ENCODE measurements at places on chromosomes 1 and 21.
A peak's percentile ranks its signal among the peaks of the same experiment; 100 is the strongest.

DNA sequence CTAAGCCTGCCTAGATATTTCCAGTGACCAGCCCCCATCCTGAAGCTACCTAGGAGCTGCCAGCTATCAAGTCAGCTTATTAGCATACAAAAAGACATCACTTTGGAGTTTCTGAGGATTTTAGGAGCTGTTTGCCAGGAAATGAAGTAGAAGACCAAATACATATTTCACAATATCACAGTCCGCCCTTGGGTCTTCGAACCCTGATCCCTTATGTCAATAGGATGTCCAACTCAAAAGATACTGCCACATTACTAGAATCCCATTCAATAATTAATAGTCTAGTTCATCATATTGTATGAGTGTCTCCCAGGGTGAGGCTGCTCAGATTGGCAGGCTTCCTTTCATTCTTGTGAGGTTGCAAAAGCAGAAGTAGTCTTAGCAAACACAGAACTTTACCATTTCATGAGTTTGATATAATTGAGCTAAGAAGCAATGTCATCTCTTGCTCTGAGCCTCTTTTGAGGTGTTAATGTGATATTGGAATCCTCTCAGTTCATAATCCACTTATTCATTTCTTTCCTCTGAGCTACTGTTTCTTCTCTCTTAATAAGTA is 13.6 kb downstream of the IPO9 start:
- DNase-seq: no peak

- DNase-seq: no peak
Measured at GRCh38 chr1:170471398-170472053, 60.4 kb upstream of the GORAB start.

GRCh38 chr1:55846051-55846450 is 630.9 kb upstream of the USP24 start:
- DNase-seq: no peak

DNA sequence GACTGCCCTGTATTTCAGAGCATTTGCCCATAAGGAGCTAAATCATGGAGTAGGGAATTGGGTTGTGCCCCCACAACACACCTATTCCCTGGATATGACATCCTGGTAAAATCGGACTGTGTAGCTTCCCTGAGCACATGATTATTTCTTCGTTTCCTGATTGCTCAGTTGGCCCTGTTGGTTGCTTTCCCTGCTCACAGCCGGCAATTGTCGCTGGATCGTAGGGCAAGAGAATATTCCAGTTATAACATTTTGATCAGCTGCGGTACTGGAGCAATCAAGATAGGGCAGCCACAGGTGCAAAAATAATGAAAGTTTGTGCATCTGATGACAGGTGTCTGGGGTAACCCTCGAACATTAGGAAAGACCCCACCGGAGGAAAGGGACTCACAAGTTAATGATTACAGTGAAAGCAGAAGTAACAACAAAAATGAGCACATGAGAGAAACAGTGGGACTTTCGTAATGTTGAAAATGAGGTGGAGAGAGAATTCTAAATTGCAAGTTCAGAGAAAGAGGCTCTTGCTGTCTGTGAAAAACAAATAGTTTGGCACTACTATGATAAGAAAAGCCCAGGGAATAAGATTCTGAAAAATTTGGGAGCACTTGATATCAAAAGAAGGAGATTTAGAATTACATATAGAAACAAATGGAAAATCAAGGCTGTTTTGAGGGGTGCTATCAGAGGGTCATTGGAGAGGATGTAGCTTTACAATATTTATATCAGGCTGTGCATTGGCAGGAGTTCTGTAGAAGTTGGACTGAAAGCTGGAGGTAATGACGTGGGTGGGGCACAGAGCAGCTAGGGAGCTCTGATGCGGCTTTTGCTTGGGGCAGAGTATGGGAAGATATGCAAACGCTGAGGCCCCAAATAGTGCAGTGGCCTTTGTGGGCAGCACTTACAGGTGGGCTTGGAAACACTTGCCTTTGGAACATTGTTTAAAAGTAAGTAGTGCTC is at the start of gene MAB21L3:
Gene MAB21L3 (plus strand): TSS at position 833 of the 957 bp plus-strand sequence. CDS start 1,217 bp downstream, outside the sequence.
- DNase-seq: no peak

GRCh38 chr1:93219443-93219842 is 38.9 kb downstream of the CCDC18 start:
- DNase-seq: peak; percentile 32

DNA sequence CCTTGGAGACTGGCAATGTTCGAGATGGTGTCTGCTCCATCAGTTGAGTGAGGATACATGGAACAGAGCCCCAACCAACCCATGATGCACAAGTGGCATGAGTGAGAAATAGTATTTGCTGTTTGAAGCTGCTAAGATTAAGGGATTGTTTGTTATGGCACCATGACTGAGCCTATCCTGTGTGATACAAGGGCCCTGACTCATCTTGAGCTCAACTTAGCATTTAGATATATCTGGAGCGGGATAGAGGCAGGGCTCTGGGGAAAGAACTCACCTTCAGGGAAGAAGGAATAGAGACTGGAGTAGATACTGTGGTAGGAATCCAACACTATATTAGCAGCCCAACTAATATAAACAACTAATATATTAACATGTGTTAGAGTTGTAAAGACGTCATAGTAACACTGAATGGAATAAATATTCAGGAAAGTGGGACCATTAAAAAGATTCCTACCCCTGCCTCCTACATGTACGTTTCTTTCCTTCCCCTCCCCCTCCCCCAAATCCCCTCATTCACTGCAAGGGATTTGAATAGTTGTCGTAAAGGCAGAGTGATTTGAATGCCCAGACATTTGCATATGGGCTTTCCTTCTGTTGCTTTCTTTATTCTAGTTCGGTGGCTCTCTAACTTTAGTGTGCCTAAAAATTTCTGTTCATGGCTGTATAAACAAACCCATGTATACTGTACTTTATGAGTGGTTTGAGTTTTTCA is 106.6 kb upstream of the POU3F1 start:
- DNase-seq: no peak

DNA sequence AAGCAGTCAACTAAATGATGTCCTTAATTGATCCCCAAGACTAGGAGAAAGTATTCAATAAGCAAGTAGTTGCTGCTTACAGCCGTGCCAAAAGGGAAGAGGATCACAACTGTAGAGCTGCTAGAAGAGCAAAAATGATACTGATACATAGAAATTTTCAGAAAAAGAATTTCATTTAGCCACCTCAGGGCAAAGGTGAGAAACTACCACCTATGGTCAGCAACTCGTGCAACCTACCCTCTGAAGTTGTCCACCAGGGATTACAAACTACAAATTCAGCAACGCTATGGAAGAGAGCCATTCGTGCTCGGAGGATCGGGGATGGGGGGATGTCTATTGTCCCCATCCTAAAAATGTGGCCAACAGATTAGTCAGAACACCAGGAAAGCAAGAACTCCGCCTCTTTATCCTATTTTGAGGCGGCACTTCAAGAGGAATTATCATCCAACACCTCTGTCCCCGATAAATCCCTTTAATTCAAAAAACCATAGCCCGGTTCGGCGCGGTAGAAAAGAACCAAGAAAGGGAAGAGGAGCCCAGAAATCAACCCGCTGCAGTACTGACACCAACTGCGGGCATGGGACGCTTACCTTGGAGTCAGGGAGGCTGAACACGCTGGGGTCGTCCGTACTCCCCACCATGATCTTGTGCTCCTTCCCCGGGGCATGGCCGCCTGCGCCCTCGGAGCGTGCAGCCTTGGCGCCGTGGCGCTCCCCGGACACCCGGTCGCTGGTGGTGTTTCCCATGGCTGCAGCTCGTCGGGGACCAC is 687 bp downstream of the PRKAB2 start:
- peak; percentile 3 for DNase-seq

- no peak for DNase-seq
Measured at GRCh38 chr1:3181956-3182355, 113.0 kb downstream of the PRDM16 start.

GRCh38 chr1:248268178-248268577 is 9.6 kb downstream of the OR2T33 start:
- DNase-seq: no peak

DNA sequence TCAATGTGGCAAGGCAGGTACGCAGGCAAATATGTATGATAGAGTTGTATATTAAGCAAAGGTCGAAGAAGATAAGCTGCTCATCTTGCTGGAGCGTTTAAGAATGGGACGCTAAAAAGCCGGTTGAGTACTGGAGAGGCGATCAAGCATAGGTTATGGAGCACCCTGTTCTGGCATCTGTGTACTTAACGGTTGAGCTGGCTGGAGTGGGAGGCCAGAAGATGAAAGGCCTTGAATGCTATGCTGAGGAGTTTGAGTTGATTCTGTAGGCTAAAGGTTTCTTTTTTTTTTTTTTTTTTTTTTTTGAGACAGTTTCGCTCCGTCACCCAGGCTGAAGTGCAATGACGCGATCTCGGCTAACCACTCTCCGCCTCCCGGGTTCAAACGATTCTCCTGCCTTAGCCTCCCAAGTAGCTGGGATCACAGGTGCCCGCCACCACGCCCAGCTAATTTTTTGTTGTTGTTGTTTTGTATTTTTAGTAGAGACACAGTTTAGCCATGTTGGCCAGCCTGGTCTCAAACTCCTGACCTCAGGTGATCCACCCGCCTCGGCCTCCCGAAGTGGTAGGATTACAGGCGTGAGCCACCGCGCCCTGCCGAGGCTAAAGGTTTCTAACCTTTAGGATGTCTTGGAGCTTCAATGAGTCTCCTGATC is 850 bp upstream of the KHDC4 start:
- no peak for DNase-seq

DNA sequence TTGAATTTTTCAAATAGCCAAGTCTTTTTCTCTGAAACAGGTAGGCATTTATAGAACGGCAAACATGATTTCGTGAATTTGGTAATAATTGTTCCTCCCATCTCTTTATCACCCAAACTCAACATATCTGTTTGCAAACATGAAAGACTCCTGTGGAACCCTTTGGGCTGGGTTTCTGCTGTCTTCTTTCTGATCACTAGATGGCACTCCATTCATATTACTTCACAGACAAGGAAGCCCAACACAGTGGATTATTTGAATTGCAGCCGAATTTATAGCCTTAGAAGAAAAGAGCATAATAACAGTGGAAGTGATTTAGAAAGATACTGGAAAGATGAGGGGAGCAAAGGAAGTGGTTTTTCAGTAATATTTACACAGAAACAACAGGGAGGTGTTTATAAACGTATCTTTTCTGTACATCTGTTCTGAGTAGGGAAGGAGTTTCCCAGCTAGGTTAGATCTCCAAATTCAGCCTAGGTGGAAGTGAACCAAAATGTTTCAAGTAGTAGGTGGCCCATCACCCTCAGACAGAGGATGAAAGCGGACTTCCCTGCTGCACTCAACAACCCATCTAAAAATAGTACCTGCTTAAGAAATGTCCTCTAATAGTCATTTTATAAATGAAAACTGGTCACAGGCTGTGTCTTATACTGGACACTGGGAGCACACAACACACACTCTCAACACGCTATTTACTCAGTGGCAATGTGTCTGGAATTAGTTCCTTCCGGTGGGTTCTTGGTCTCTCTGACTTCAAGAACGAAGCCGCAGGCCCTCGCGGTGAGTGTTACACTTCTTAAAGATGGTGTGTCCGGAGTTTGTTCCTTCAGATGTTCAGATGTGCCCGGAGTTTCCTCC is 67.6 kb downstream of the MAP3K21 start:
- peak; percentile 9 for DNase-seq

DNA sequence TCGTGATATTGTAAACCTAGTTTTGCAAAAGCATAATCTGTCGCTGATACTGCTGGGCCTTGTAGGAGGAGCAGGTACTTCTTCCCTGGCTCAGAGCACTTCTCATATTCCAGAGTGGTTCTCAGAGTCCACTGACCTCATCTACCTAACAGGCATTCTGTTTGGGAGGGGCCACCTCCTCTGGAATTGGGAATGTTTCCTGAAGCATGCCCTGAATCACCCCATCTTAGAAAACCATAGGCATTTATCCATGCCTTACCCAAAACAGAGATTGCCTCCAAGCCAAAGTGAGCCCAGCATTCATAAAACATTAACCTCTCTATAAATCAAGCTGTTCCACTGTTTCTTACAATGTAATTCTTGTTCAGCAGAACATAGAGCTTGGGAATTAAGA is 35.1 kb downstream of the SLC44A3 start:
- no peak for DNase-seq

- DNase-seq: no peak
Measured at GRCh38 chr1:29806646-29807319, 570.5 kb downstream of the PTPRU start.

GRCh38 chr1:67582625-67583461 is 102.2 kb upstream of the GADD45A start:
- no peak for DNase-seq

DNA sequence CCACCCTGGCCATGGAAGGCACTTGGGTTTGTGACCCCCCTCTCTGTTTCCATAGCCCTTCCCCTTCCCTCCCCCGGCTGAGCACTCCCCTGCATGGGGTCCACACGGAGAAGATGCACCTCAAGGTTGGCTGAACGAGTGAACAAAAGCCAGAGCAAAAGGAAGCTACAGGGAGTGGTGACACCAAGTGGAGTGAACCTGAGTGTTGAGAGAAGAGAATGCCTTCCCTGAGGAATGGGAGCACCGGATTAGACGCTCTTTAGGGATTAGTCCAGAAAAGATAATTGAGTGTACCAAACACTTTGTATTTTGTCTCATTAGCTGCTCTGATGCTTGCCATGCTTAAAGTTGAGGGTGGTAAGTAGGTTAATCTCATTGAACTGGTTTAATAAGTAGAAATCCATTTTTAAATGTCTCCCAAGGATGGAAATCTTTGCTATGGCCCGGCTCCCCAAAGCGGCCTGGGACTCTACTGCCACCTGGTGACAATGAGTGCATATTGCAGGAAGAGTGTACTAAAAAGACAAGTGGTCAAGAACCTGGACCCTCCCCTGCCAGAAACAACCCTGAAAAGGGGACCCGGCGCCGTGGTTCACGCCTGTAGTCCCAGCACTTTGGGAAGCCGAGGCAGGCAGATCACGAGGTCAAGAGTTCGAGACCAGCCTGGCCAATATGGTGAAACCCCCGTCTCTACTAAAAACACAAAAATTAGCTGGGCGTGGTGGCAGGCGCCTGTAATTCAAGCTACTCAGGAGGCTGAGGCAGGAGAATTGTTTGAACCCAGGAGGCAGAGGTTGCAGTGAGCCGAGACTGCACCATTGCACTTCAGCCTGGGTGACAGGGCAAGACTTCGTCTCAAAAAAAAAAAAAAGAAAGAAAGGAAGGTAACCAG is 150.6 kb upstream of the ZC3H12A start:
- peak; percentile 39 for DNase-seq

- DNase-seq: no peak
Measured at GRCh38 chr21:36902793-36903192, 63.7 kb downstream of the HLCS start.

DNA sequence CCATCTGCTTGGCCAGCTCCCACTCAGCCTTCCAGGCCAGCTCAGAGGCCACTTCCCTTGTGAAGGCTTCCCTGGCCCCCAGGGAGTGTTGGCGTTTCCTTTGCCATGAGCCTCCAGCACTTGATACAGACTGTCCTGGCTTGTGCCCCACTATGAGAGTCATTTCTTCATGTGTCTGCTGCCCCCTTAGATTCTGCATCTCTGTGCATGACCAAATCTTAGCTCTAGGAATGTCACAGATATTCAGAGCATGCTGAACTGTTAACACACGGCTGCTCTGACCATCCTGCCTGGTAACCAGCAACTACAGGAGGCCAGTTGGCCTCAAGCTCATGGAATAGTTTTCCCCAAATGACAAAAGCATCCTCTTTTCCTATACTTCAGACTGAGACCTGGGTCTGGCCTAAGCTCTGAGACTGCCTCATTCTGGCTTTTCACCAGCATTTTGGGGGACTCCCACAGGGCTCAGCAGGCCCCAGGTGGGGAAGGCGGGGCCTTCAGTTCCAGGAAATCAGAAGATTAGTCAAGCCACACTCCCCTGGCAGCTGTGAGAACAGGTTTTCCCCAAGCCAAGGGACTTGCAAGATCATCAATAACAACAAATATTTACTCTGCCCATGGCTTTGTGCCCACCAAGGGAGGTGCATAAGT is 182.6 kb upstream of the EDN2 start:
- peak; percentile 83 for DNase-seq

GRCh38 chr21:43959231-43960116 is 52.6 kb upstream of the TRAPPC10 start:
- no peak for DNase-seq
